T-helper 9 cell (primary cell): ENCODE measurements at places on chromosomes 4 and X.

GRCh38 chr4:118968813-118969212 lies 80.2 kb downstream of the SYNPO2 start:
- DNase-seq = no peak

DNA sequence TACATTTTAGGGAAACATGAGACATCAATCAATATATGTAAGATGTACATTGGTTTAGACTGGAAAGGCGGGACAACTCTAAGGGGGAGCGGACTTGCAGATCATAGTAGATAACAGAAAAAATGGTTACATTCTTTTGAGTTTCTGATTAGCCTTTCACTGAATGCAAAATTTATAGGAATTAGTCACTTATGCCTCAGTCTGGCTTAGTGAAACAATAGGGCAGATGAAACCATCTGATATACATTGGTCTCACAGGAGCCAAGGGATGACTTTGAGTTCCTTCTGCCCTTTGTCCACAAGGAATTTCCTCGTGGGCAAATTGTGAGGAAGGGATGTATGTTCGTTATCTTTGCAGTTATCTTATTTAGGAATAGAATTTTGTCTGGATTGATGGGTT lies 128.2 kb downstream of the ARSF start:
- DNase-seq = no peak

DNA sequence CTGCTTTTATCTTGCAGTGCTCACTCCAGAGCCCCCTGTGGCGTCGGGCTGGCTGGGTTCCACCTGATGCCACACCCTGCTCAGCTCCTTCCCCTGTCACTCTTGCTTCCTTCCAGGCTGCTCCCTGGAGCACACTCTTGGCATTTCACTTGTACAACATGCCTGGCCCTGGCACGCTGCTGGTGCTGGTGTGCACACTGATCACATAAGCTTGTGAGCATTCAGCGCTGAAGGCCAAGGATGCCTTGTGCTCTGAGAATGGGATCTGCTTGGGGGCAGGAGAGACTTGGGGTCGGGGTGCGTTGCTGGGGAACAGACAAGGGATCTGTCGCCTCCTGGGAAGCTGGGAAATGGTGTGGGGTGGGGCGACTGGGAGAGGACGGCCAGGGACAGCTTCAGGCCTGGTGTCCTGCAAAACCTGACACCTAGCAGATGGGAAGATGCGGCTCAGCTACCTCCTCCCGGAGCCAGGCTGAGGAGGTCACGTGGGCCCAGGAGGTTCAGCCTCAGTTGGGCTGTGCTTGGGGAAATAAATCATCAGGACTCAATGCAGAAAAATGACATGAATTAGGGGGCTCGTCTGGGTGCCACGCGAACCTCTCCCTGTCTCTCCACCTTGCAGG lies 108.5 kb downstream of the PHKA2 start:
- no peak for DNase-seq

- DNase-seq = no peak
Measured at GRCh38 chr4:102335616-102336015, 9.7 kb downstream of the SLC39A8 start.

DNA sequence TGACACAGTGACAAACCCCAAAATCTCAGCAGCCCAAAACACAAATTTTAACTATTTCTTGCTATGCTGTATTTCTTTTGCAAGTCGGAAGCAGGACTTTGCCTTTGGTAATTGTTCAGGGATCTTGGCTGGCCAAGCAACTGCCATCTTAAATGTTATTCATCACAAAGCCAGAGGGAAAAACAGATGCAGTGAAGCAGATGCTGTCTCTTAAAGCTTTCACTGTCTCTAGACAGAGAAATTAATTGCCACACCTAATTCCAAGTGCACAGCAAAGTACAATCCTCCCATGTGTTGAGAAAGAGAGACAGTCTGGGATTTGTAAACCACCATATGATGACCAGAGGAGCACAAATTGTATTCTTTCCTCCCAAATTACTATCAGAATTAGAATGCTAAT lies 30.0 kb upstream of the GALNT7 start:
- no peak for DNase-seq

DNA sequence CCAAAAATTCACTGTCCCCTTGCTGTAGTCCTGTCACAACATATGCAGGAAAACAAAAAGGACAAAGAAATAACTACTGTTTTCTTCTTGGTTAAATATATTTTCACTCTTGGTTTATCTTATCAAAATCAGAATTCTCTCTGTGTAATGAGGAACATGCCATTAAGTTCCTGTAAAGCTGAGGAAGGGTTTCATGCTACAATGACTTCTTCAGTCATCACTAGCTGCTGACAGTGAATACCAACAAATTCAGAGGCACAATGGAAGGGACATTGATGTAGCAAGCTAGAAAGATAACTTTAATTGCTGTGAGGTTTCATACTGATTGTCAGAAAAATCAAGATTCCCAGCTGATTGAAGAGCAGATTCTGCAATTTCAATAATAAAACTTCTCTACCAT lies 782.9 kb upstream of the HTR2C start:
- no peak for DNase-seq

DNA sequence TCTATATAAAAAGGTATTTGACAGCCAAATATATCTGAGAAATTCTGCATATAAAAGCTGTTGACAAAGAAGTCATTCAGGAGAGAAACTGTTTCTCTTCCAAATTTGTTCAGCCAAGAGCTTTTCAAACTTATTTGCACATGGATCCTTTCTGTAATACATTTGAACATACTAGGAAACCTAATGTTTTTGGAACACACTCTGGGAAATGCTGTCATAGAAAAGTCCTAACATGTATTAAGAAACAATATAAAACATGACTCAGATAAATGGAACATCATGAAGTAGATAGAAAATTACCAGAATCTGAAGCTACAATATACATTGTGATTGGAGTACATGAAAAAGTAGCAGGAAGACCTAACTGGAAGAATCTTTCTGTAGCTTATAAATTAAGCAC lies 781.5 kb upstream of the EPHA5 start:
- no peak for DNase-seq

DNA sequence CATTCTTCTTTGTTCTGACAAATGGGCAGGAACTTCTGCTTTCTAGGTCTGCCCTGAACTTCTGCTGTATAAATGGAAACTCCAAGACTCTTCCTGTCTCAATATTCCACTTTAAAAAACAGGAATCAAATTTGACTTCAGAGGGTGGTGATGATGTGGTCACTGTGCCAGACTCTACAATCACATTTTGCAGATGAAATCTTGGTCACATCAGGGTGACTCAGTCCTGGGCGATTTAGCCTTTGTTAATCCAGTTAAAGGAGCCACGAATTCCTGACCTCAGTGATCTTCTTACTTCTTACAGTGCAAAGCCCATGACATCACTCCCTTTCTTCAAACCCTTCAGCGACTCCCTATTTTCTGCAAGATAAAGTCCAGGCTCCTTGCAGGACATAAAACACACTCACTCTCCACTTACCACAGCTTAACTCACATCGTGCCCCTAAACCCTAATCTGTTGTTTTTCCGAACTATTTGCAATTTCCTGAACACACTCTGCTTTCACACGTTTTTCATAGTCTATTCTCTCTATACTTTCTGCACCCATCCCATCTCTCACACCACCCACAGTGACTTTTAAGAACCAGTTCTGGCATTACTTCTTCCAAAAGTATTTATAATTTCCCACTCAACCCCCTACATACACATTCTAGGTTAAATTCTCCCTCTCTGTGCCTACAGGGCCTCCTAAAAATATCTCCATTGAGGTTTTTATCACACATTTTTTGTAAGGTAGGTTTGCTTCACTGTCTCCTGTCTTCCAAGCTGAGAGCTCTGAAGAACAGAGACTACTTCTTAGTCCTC lies 11.1 kb downstream of the GASK1B start:
- no peak for DNase-seq

- DNase-seq = no peak
Measured at GRCh38 chr4:77003400-77003799, 53.8 kb downstream of the SEPTIN11 start.

DNA sequence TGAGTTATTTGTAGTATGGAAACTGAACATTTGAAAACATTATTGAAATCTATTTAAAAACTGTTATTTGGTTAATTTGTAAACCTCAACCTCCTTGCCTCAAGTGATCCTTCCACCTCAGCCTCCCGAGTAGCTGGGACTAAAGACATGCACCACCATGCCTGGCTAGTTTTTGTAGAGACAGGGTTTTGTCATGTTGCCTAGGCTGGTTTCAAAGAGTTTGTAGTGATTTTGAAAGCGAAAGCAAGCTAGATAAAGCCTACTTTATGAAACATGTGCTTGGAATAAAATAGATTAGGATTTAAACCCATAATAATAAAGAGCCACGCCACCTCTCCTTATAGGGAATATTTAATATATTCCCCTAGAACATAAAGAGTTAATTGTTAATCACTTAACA lies 23.5 kb downstream of the ARSJ start:
- no peak for DNase-seq

- DNase-seq = no peak
Measured at GRCh38 chr4:42643685-42644084, 13.2 kb downstream of the ATP8A1 start.

DNA sequence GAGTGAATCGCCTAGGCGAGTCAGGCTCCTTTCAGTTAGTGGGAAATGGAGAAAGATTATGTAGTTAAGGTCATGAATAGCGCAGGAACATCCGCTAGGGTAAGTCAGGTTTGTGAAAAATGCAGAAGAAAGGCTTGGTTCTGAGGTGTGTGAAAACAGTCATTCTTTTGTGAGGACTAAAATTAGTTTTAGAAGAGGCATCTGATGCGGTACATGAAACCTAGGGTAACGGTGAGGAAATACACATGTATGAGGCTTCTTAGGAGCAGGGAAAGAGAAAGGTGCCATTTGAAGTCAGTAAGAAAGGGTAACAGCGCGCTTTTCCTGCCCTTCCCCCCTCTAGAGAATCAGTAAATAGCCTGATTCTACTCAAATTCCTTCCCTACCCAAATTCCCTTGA lies 570 bp upstream of the RNF128 start:
- no peak for DNase-seq

DNA sequence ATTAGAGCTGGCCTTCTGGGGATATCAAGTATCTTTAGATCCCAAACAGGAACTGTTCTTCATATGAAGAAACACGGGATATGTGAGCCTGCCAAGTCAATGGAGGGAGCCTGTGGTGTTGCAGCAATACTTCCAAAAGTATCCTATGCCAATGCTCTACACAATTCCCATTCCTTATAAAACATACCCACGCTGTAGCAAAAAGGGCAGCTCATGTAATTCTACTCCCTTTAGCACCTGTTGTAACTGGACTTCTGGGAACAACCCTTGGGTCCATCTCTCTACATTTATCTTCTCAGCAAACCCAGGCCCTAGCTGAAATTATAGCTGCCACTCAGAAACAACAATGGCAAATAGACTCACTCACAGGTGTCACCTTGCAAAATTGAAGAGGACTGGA lies 12.5 kb upstream of the NAF1 start:
- no peak for DNase-seq

DNA sequence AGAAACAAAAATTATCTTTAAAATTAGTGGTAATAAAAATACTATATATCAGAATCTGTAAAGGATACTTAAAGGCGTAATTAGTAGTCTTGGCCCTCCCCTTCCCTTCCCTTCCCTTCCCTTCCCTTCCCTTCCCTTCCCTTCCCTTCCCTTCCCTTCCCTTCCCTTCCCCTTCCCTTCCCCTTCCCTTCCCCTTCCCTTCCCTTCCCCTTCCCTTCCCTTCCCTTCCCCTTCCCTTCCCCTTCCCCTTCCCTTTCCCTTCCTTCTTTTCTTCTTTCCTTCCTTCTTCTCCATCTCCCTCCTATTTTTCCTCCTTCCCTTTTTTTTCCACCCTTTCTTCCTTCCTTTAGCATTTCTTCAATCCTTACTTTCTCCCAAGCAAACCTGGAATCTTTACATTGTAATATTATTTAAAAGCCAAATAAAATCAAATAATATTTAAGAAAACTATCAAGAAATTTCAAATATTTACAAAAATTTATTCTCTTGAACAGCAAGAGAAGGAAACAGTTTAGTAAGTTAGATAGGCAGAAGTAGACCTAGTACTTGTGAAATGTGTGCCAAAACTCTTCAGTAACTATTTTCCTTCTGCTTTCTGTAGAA lies 379.8 kb upstream of the ATOH1 start:
- no peak for DNase-seq

DNA sequence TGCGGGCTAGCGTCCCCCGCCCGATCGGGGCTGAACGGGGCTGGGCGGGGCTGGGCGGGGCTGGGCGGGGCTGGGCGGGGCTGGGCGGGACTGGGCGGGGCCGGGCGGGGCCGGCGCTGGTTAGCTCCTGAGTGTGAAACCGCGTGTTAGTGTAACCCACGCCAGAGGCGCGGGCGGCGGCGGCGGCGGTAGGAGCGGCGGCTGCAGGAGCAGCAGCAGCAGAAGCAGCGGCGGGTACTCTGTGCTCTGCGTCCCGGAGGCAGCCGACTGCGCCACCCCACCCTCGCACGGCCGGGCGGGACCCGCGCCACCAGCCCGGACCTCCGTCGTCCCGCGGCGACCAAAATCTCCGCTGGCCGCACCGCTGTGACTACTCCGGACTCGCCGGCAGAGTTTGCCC lies 128.1 kb downstream of the LAS1L start:
- DNase-seq = no peak

- DNase-seq = no peak
Measured at GRCh38 chrX:34578237-34578636, 78.8 kb downstream of the TMEM47 start.

DNA sequence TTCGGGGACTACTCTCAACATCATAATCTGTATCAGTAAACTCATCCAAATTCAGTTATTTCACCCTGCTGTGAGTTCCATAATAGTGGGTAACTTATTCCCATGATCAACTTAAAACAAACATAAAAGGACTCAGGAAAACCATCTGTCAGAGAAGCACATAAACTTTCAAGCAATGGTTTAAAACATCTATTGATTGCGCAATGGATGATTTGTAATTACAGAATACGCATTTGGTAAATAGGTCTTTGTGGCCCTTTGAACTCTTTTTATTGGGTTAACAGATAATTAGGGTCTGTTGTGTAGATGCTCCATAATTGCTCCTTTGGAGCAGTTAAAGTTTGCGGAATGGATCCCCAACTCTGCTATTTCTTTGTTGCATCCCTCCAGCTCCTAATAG lies 115.3 kb downstream of the KIT start:
- DNase-seq = no peak

DNA sequence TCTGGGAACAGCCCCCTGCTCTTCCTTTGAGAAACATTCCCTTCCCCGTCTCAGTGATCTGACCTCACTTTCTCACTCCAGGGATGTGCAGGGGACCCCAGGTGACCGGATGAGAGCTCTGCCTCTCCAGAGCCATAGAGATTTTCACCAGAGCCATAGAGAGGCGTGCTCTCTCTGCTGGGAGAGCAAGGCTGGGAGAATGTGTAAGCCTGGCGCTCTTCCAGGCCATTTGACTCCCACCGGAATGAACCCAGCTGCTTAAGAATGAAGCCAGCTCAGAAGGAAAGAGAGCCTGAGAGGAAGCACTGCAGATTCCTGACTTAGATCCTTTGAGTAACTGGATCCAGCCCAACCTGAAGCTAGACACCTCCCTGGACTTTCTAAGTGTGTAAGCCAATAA lies 106.4 kb downstream of the DHX15 start:
- DNase-seq = no peak

DNA sequence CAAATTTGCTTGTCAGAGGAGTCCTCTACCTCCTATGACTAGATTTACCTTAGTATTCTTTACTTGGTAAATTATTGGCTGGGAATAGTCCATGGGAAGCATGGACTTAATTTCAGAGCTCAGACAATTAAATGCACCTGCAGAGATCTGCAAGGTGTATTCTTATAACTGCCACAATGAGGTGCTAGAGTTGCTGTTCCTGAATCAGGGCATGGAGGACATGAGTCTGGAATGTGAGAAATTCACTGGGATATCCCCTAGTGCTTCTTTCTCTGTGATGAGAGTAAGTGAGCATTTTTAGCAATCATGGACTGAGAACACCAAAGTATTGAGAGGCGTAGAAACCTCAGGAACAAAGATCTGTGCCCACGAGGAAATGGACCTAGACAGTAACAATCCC lies 32.9 kb upstream of the GRID2 start:
- DNase-seq = no peak
